ENCODE measurements at places on chromosomes 5 and 9. TPM values are rescaled to one million over a fixed set of nuclear protein-coding genes. Genes with fewer than 3 reads are reported as not detected.
A peak's percentile ranks its signal among the peaks of the same experiment; 100 is the strongest.

The TEK gene
- total RNA-seq: 56.3 TPM

The MCC gene
- 20.6 TPM for total RNA-seq

The ARL14EPL gene
- total RNA-seq: not detected

The RPS14 gene
- 1,651 TPM for total RNA-seq

The OTULINL gene
- 79.3 TPM for total RNA-seq

The TMEM171 gene
- not detected for total RNA-seq

The PAEP gene
- not detected for total RNA-seq

The BTNL8 gene
- total RNA-seq: 5.3 TPM

DNA sequence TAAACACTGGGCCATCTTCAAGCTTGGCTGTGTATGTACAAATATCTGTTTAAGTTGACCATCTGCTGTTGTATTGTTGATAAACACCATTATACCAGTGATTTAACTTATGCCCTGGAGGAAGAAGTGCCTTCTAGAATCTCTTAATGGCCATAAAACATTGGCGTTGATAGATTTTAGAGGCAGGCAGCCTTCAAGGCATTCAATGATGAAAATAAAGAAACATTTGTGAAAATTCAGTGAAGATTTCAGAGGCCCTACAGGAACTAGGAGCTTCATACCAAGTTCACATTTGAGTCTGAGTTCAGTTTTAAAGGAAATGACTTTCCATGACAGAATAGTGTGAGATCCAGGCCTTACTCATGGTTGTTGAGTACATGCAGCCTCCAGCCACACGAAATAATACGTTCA, 52.2 kb downstream of the MAP1B start:
- no peak for DNase-seq

- no peak for DNase-seq
Observed at GRCh38 chr5:14928661-14929060, 57.1 kb upstream of the ANKH start.

DNA sequence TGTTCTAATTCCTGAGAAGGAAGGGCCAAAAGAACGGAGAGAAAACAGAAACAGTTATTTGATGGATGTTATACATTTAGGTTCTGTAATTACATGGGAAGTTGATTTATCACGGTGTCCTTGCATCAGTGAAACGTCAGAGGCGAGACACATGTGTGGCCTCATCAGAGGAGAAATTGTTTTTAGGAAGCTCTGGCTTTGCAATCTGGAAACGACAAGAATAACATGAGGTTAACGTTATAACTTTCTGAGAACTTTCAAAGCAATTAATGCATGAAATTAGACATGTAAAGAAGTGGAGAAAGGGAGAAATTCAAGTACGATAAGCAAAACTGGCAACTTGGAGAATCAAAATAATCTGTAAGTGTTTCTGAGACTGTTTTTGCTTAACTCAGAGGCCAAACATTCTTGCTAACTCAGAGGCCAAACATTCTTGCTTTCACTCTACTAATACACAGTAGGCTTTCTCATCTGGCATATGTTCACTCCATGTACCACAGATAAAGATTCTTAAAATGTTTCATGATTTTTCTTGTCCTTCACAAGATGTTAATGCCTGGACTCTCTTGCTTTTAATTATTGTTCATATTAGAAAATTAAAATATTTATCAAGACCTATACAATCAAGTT, 933.0 kb downstream of the TLE4 start:
- no peak for DNase-seq

- no peak for DNase-seq
Observed at GRCh38 chr5:76114179-76114851, 31.1 kb downstream of the SV2C start.

DNA sequence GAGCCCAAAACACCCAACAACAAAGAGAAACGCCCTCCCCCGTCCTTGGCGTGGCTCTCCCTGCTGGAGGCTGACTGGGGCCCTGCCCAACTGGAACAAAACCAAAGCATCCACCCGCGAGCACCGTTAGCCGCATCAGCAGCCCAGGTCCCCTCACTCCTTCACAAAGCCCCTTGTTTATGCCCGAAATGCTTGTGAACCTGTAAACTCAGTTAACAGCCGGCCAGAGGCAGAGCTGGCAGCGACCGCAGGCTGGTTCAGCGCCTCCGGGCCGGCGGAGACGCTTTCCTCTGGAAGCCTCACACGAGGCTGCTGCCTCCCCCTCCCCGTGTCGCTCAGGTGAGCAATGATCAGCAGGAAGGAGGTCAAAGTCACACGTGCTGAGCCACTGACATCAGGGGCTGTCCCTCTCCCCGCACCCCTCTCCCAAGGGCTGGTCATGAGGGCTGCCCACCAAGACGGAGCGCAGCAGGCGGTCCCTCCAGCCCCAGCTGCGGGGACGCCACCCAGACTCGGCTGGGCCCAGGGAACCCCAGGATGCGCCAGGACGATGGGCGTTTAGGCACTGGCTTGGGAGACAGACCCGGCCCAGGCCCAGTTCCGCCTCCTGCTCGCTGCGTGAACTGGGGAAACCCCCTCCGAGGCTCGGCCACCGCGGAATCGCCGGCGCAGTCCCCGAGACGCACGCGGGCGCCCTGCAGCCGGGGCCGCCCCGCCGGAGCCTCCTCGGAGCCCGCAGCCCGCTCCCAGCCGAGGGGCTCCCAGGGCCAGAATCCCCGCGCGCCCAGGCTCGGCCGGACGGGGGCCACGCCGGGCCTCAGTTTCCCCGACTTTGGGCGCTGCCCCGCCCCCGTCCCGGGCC, 563 bp downstream of the SNAPC4 start:
- DNase-seq: no peak

GRCh38 chr9:100848726-100849125, 179.8 kb upstream of the PLPPR1 start:
- DNase-seq: no peak

GRCh38 chr5:178627259-178627598, 379 bp upstream of the CLK4 start:
- no peak for DNase-seq

GRCh38 chr5:75043633-75044264, 8.6 kb downstream of the GCNT4 start:
- DNase-seq: no peak

DNA sequence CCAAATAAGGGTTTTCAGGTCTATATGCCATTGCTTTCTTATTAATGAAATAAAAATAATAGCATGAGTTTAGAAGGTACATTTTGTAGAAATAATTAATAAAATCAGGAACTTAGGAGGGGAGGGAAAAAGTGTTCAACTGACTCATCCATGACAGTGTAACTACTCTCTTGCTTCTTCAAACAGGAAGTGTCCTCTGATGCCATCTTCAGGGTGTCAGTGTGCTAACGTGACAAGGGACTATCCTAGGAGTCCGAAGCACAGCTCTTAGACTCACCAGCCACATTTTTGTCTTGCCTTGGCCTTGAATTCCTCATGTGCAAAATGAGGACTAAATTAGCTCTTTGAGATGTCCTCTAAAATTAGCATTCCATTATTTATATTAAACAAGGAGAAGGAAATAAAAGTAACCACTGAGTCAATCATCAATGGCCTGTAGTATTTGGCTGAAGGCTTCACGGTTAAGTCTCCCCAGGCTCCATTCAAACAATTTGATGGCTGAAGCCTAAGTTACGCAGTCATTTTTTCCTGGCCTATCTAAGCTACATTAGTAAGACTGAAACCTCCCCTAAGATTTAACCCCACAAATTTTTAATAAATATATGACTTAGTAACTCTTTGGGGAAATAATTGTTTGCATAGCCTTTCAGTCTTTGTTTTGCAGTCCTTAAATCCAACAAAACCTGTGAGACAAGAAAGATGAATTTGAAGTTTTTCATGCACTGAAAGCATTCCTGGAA, 151.1 kb downstream of the ARL15 start:
- no peak for DNase-seq

DNA sequence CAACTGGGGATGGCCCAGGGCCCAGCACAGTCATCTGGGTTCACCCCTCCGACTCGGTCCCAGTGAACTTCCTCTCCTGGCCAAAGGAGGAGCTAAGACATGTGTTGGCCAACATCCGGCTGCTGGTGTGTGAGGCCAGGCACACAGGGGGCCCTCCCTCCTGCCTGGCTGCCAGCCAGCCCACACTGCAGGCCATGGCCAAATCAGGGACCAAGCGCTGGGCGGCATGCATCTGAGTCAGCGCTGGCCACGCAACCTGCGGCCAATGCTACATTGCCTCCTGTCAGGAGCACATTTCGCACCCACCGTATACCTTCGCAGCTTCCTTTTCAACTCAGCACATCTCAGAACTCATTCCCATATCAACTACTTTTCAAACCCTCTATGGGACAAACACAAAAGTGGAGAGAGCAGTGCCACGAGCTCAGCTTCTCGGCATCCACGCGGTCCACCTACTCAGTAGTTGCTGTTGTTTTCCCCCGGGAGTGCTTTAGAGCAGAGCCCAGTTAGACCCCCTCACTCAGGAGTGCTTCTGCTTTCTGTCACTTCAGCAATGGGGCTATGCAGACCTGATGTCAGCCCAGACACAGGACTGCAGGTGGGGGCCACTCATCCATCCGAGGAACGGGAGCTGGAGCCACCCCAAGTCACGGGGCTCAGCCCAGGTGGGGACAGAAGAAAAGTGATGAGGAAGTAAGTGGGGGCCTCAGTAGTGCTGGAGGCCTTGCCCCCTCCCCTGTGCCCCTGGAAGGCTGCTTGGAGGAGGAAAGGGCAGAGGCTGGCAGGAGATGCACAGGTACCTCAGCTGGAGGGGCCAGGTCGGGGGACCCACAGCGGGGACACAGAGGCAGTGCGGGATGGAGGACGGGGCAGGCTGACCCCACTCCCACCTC, 13.9 kb downstream of the NINJ1 start:
- DNase-seq: peak; percentile 97

GRCh38 chr5:170486371-170486770, 17.4 kb upstream of the KCNIP1 start:
- DNase-seq: no peak

- no peak for DNase-seq
Observed at GRCh38 chr5:159605585-159605984, 275.3 kb upstream of the IL12B start.

DNA sequence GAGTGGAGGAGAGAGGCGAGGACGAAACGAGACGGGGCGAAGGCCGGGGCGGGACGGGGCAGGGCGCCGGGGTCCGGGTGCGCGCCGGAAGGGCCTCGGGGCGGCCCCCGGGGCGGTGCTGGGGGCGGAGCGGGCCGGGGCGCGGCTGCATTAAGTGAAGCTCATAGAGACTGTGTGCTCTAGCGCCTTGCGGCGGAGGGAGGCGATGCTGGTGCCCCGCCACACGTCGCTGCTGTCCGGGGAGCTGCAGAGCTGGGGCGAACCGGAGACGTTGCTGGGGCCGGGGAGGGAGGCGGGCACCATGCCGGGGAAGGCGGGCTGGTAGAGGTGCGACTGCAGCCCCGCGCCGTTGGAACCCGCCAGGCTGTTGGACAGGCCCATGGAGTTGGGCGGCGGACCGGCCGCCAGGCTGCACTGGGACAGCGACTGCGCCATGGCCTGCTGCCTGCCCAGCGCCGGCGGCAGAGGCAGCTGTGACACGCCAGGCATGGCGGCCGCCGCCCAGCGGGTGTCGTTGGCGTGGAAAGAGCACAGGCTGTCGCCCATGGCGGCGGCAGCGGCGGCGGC, 8.3 kb downstream of the OTP start:
- peak; percentile 56 for DNase-seq

DNA sequence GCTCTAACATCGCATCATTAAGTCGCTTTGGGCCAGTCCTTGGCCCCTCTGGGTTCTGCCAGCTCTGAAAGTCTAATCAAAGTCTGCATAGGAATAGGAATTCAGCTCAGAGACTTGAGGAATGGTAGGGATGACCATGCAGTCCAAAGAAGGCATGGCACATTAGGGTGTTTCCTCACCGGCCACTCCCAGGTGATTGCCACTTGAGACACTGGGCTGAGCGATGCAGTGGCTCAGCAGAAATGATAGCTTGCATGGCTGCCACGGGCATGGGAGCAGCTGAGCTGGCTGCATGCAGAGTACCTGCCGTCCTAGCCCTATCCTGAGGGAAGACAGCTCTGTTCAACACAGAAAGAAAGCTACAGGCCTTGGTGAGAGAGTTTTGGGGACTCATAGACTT, 28.8 kb downstream of the AFAP1L1 start:
- DNase-seq: no peak

GRCh38 chr5:2890011-2890410, 138.5 kb upstream of the IRX2 start:
- no peak for DNase-seq

GRCh38 chr5:73732045-73732444, 106.0 kb downstream of the ARHGEF28 start:
- DNase-seq: no peak

GRCh38 chr5:35305336-35306020, 75.2 kb upstream of the PRLR start:
- no peak for DNase-seq

- DNase-seq: peak; percentile 59
Observed at GRCh38 chr5:14108170-14108996, 34.8 kb upstream of the TRIO start.

DNA sequence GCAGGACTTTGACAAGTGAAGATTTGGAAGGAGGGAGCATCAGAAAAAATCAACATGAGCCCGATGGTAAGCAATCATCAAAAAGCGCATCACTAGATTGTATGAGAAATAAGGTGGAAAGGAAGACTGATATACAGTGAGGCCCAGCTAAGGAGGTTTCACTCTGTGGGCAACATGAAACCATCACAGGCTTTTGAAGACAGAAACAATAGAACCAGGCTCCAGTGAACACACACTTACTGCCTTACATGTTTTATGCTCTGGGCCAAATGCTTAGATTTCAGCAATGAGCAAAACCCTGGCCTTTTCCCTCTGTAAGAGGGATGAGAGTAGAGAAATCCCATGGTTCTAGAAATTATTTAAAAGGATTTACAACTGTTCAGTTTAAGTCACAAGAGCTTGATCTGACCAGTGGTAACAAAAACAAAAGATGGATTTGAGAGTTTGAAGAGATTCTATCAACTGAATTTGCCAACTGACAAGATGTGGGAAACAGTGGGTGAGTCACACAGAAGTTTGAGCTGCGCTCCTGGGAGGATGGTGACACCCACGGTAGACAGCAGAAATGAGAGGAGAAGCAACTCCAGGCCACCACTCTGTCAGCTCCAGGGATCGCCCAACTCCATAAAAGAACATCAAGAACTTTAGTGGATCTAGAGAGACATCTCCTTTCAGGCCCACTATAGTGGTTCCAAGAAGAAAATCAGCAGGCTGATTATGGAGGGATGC, 261.8 kb downstream of the MCTP1 start:
- peak; percentile 43 for DNase-seq

- DNase-seq: no peak
Observed at GRCh38 chr9:116644091-116644688, 42.9 kb upstream of the TRIM32 start.

- DNase-seq: no peak
Observed at GRCh38 chr9:90767523-90768100, 34.0 kb upstream of the SYK start.
